ENCODE measurements at places on chromosomes 13 and 19.

DNA sequence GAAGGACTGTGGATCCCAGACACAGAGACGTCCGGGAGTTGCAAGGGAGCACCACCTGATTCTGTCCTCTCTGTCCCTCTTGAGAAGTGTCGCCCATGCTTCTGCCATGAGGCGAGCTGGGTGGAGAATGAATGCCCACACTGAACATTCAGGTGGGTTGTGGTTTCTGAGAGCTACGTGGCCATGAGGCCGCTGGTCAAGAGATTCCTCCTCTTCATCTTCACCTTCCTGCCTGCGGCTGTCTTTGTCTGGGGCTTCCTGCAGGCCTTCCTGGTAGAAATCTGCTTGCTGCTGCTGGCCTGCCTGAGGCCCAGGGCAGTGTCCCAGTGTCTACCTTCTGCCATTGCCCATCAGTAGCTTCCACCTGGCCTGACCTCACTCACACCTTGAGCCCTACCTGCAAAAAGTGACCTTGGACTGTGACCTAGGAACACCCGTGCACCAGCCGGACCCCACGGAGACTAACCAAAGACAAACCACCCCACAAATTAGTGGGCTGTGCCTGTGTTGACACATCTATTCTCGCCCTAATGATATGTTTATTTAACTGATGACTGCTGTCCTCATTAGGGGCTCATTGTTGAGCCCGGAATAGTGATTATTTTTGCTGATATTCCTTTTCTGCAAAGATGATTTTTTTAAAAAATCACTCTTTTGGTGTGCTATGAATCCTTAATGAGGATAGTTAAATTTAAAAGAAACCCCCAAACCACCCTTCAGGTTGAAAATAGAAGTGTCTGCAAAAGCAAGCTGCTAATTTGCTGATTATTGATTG lies 38.7 kb upstream of the ZNF536 start:
- no peak for DNase-seq

DNA sequence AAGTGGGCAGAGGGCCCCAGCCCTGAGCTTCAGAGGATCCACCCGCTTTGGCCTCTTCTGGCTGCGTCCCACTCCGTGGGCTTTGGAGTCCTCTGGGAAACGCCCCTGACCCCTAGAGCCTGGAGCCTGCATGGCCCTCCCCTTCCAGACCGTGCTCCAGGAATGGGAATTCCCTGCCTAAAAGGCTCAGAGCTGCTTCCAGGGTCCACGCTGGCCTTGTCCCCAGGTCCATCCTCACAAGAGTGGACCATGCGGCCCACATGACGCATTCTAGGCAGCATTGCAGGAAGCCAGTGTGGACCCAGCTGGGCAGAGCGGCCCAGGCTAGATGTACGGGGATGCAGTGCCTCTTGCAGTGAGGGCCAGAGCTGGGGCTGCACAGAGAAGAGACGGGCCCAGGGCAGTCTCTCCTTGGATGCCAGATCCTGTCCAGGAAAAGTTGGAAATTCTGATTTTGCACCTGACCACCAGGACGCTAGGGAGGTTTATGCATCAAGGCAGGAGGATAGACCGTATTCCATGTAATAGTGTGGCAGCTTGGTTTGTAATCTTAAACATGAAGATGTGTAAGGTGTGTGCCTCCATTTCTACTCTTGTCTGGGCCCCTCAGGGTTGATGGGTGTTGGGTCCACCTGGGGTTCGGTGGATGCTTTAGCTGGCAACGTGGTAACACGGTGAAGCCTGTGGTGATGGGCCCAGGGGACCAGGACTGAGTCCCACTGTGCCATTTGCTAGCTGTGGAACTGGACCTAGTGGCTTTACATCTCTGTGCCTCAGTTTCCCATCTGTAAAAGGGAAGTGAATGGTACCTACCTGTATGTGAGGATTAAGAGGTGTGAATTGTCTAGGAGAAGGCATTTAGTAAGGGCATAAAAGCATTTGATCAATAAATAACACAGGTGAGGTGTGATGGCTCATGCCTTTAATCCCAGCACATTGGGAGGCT lies 14.8 kb upstream of the FXYD3 start:
- DNase-seq, result no peak

DNA sequence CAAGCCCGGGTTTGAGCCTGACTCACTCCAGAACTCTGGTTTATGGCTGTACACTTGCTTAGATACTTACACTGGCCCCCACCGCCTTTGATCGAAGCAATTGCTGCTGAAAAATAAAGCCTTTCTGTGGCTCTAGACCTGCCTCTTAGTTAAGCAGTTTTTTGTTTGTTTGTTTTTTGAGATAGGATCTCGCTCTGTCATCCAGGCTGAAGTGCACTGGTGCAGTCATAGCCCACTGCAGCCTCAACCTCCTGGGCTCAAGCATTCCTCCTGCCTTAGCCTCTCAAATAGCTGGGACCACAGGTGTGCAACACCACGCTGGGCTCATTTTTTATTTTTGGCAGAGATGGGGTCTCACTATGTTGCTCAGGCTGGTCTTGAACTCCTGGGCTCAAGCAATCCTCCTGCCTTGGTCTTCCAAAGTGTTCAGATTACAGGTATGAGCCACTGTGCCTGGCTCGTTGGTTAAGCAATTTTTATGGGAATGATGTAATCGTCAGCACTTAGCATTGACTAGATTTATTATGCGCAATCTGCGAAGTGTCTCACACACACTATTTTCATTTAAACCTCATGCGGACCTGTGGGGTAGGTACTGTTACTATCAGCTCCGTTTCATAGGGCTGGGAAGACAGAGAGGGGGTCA lies 22.2 kb downstream of the PPP2R1A start:
- DNase-seq, result no peak

- no peak for DNase-seq
Measured at GRCh38 chr13:57970404-57970803, 338.9 kb downstream of the PCDH17 start.

GRCh38 chr19:39128516-39129079 lies 3.0 kb downstream of the PAK4 start:
- no peak for DNase-seq

DNA sequence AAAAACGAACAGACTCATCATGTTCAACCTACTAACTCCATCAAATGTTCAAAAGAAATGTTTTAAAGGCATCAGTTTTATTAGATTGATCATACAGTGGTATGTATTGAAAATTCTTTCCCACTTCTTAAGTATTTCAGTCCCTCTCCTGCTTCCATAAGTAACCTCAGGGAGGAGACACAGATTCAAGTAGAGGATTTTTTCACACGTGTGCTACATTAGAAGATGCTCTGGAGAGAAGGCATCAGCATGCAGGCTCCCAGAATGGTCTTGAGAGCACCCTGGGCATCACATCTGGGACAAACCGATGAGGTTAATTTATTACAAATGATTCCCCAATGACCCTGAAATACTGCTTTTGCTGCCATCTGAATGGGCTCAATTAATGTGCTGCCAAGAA lies 3.6 kb downstream of the GPR12 start:
- DNase-seq, result no peak

DNA sequence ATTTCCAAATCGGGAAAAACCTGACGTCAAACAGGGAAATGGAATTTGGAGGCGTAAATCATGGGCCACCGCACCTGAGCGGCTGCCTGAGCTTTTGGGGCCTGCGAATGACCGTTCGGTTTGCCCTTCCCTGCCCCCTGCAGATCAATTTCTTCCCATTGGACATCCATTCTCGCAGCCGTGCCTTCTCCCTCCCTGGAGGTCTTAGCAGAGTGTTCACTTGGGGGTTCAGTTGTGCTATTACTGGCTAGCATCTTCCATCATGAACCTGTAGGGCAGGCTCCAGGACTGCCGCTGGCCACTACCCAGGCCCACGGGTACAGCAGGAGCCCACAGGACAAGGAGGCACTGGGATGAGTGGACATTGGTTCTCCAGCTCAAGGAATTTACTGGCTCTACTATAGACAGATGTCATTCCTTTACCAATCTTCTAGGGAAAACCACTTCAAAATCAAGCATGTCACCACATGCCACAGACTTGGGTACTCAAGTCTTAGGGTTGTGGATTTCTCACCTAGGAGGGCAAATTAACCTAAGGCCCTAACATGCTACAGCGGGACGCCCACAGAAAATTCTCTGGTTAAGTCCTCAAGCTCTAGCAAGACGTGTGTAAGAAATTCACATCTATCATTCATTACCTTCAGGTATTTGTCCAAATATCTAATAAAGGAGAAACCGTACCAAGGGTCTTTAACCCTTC lies 75.5 kb downstream of the COL4A1 start:
- DNase-seq, result no peak

DNA sequence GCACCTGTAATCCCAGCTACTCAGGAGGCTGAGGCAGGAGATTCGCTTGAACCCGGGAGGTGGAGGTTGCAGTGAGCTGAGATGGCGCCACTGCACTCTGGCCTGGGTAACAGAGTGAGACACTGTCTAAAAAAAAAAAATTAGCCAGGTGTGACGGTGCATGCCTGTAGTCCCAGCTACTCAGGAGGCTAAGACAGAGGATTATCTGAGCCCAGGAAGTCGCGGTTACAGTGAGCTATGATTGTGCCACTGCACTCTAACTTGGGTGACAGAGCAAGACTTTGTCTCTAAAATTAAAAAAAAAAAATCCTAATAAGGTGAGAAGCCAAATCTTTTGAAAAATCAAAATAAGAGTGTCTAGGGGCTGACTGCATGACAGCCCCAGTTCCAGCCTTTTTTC lies 9.7 kb upstream of the CEBPA start:
- DNase-seq, result no peak

DNA sequence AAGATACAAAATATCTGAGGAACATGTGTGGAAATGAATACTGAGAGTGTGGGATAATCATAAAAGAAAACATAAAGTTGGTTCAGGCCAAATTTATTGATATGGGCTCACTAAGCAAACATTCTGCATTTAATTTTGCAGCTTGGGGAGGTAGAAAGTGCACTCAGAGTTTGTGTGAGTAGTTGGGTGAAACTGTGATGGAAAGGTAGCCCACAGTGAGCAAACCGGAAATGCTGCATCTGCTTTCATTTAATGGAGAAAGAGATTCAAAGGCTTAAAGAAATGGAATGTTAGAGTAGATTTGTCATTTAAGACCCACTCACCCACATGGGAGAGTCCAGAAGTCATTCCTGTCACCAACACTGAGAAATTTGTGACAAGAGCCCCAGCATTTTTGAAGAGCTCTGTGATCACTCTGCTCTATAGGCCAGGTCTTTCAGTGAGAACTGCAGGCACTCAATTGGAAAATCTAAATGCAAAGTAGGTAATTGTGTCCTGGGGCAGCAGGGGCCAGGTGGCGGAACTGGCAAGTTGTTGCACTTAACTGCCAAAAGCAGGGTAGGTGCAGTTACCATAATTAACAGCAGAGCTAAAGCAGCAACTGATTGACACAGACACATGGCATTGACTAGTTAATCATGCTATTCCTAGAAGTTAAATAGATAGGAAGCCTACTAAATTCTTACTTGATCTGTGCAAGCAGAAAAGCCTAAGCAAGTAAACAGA lies 1228.3 kb upstream of the PCDH20 start:
- no peak for DNase-seq

- no peak for DNase-seq
Measured at GRCh38 chr13:63403733-63404132, 1988.1 kb upstream of the PCDH20 start.

- no peak for DNase-seq
Measured at GRCh38 chr19:44872661-44873060, 18.4 kb upstream of the TOMM40 start.

Measured in activated naive CD8-positive, alpha-beta T cell treated with anti-CD3 and anti-CD28 coated beads for 36 hours (primary cell).